ENCODE measurements at places on chromosomes 16 and 17.
A peak's percentile ranks its signal among the peaks of the same experiment; 100 is the strongest.

DNA sequence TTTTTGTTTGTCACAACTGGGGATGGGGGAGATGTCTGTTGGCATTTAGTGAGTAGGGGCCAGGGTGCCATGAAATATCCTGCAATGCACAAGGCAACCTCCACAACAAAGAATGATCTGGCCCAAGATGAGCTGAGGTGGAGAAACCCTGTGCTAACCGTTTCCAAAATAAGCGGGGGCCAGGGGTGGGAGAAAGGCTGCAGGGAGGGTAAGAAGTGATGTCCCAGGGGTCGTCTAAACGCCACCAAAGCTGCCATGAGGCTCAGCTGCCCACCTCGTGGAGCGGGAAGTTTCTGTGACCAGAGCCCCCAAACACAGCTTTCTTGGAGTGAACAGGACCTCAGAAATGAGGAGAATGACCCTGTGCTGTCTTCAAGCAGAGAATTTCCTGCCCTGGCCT, 76.5 kb upstream of the CDH5 start:
- DNase-seq = no peak

- DNase-seq = no peak
Measured at GRCh38 chr17:16973760-16974540, 2.0 kb upstream of the TNFRSF13B start.

DNA sequence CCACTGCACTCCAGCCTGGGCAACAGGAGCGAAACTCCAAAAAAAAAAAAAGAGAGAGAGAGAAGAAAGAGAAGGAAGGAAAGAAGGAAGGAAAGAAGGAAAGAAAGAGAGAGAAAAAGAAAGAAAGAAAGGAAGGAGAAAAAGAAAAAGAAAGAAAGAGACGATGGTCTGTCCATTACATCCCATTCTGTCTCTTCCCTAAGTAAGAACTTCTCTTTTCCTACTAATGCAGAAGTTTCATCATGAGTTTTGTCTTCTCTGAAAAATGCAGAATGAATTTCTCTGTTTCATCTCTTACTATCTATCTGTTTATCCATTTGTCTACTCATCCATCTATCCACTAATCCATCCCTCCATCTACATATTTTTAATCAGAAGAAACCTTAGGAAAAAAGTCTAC, 94.9 kb upstream of the MED13 start:
- DNase-seq = no peak

- DNase-seq = no peak
Measured at GRCh38 chr17:65171752-65172151, 34.6 kb downstream of the RGS9 start.

- DNase-seq = no peak
Measured at GRCh38 chr17:73533781-73534180, 110.5 kb downstream of the SDK2 start.

- DNase-seq = peak; percentile 76
Measured at GRCh38 chr17:67365738-67366192, 612 bp downstream of the PSMD12 start.

GRCh38 chr17:37831986-37832385, 87.1 kb upstream of the HNF1B start:
- DNase-seq = no peak
